ENCODE measurements at places on chromosomes 6 and 20. TPM values are rescaled to one million over a fixed set of nuclear protein-coding genes. Genes with fewer than 3 reads are reported as not detected.

- no peaks in the 10 kb centered on the region for H3K27me3 ChIP-seq
- H3K4me3 ChIP-seq: no peak overlapping the region
- no peak for DNase-seq
- no peaks in the 10 kb centered on the region for H3K36me3 ChIP-seq
Observed at GRCh38 chr20:53171065-53171464, 198.9 kb downstream of the TSHZ2 start.

GRCh38 chr6:109660526-109661320, 30.3 kb downstream of the AK9 start:
- no peak for DNase-seq
- H3K36me3 ChIP-seq: peaks cover 4% of the 10 kb centered on the region
- H3K4me3 ChIP-seq: no peak overlapping the region
- no peaks in the 10 kb centered on the region for H3K4me1 ChIP-seq

DNA sequence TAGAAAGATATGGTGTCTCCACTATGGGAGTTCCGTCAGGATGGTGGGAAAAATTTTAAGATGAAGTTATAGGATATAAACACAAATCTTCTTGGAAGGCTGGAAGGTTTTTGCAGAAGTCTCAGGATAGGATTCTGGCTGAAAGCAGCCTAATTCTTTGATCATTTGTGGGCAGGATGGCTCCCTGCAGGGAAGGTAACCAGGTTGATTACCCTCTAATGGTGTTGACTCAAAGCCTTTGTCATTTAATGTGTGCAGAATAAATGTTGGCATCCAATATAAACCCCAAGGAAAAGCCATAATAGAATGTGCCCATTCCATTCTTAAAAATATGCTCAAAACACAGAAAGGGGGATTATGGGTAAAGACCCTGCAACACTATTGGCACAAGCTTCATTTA, 204.3 kb downstream of the EPM2A start:
- no peaks in the 10 kb centered on the region for H3K27me3 ChIP-seq
- H3K4me1 ChIP-seq: no peaks in the 10 kb centered on the region
- no peaks in the 10 kb centered on the region for H3K36me3 ChIP-seq
- no peak overlapping the region for H3K4me3 ChIP-seq

Gene HEBP2
- 14.4 TPM for total RNA-seq
